ENCODE measurements at places on chromosomes 4 and X.

- DNase-seq, result no peak
These were observed 101.7 kb upstream of the SOD3 start for GRCh38 chr4:24693636-24694035.

DNA sequence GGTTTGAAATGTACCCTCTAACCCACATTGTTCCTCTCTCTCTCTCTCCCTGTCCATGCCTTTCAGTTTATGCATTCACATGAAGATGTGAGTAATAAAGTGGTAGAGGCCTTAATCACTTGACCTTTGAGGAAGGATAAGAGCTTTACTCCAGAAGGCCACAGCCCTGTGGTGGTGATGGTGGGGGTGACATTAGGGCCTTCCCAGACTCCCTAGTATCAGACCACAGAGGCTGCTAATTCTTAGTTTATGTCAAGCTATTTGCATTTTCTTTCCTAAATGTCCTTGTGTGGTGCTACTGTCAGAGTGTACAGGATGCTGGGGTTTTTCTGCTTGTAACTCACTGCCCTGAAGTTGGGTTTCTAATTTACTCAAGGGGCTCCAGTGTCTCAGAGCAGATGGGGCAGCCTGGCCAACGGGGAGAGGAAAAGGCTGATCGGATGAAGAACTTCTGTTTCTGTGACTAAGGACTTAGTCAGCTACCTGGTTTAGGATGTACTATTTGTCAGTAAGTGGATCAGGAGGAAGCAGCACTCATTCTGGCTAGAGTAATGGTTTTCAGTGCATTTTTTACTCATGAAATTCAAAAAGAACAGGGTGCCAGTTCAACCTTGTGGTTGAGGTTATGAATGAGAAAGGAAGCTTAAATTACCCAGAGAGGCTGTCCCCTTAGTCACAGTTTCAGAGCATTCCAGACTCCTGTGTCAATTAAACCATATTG lies 509.6 kb upstream of the DIPK2B start:
- DNase-seq, result no peak

DNA sequence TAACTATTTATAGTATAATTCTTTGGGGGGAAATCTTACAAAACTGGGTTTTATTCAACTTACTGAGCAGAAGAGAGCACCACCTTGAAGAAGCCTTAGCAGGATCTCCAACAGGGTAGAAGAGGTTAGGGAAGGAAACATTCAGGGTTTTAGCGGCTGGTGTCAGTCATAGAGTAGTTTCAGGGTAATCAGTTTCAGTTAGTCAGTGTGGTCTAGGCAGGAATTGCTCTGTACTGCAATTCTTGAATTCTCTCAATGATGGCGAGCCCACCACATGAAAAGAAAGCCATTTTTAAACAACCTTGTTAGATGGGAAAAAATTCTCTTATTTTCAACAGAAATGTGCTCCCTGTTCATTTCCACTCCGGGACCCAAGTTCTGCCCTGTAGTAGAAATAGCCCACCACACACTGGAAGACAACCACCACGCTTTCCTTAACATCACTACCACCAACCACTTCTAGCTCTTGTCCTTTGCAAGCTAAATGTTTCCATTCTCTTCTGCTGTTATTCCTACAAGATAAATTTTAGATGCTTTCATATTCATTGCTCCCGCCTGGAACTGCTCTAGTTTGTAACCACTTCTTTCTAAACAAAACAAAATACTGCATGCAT lies 25.9 kb downstream of the COL25A1 start:
- DNase-seq, result no peak

DNA sequence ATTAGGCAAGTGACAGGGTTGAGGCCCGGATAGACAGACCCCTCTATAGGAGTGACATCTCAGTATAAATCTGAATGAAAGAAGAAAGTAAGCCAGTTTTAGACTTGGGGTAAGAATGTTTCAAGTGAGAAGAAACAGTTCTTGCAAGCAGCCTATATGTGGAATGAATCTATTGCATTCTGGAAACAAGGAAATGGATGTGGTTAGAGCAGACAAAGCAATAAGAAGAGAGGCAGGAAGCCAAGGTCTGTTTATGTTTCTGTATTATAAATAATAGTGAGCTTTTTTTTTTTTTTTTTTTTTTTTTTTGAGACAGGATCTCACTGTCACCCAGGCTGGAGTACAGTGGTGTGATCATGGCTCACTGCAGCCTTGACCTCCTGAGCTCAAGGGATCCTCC lies 255.8 kb downstream of the UNC5C start:
- DNase-seq, result no peak

DNA sequence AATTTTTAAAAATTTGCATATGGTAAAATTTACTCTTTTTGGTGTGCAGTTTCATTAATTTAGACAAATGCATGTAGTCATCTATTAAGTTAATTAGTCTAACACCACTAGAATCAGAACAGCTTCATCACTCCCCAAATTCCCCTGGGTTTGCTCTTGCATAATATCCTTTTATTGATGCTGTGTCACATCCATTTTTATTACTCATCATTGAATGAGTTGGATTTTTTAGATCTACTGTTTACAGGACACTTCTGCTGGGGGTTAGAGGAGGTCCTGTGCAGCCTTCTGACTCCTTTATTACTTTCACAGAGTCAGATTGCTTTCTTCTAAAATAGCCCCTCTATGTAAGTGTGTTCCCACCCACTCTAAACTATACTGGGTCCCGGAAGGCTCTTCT lies 65.9 kb downstream of the MTHFD2L start:
- no peak for DNase-seq

GRCh38 chr4:102881343-102881742 lies 12.6 kb downstream of the CISD2 start:
- no peak for DNase-seq

DNA sequence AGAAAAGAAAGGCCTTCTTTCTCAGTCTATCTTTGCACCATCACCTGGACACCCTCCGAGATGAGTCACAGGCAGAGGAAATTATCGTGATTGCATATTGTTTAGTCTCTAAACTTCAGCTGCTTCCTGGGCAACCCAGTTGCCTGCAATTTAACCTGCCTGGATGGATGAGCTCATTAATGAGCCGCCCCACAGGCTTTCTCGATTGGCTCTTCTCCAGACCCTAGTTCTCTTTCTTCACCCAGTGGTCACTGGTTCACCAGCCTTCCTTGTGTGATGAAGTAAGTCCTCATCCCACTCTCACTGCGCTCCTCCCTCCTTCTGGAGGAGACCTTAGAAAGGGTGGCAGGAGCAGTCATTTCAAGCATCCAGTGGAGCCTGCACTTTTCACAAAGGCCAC lies 94.4 kb downstream of the SOWAHB start:
- no peak for DNase-seq
